ENCODE measurements at places on chromosomes 4 and X.
A peak's percentile ranks its signal among the peaks of the same experiment; 100 is the strongest.

DNA sequence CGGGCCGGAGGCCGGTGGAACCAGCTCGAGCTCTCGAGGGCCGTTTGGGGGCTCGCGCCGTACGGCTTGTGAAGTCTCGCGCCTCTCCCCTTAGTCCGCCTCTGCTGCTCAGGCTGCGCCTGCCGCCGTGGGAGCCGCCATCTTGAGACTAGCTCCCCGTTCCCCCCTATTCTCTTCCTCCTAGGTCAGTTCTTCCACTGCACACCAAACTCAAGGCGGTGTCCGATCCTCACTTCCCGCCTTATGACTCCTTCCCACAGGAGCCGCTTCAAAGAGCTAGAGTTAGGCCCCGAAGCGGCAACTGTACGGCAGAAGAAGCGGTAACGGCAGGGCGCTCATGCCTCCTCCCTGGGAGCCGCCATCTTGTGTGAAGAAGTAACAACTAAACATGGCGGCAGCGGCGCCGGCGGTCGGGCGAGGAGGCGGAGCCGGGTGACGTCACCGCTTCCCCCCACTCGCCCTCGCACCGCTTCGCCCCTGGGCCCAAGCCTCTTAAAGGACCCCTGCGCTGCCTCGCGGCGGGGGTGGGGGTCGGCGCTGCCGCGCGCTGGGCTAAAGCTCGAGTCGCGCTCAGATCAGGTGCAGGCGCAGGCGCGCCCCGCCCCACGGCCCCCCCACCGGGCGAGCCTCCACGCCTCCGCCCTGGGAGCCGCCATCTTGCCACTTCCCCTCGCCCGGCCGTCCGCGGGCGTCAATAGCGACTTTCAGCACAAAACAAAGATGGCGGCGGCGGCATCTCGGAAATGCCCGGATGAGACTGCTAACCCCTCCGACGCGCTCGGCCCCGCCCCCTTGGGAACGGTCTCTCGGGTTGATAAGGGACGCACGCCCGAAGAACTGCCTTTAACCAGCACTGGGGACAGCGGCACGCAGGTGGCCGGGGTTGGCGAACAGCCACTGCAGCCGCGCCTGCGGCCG, at the start of gene HCFC1:
Gene HCFC1, minus strand, starts transcription at position 369 of the 918 bp plus-strand sequence. CDS start 978 bp downstream, outside the sequence.
- DNase-seq = peak; percentile 98

DNA sequence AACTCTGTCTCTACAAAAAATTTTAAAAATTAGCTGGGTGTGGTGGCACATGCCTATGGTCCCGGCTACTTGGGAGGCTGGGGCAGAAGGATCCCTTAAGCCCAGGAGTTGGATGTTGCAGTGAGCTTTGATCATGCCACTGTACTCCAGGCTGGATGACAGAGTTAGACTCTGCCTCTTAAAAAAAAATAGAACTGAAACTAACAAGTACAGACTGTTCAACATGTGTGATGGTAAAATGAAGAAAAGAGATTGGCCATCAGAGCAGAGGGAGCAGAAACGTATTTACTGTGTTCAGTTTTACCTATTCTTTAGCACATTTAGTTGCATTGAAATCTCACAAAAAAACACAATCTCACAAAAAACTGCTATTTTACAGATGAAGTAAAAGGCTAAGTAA, 77.9 kb upstream of the NAP1L5 start:
- no peak for DNase-seq

DNA sequence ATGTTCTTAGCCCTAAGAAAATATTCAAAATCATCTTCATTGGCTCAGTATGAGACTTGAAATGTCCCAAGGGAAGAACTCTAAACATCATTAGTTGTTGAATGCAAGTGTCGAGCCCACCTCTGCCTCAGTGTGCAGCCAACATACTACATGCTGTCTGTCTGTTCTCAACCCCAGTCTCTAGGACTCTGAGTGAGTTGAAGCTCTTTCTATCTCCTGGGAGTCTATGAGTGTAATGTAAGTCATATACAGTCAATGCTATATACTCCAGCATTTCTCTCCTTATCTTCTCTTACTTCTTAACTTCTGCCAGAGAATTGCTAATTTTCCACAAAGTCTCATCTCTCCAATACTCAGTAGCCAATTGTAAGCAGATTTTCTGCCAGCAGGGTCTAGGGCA, 61.3 kb downstream of the SPATA18 start:
- no peak for DNase-seq

GRCh38 chrX:2934715-2935710, 5.9 kb upstream of the ARSD start:
- peak; percentile 76 for DNase-seq

- no peak for DNase-seq
Measured at GRCh38 chrX:39577206-39577984, 520.4 kb downstream of the BCOR start.

DNA sequence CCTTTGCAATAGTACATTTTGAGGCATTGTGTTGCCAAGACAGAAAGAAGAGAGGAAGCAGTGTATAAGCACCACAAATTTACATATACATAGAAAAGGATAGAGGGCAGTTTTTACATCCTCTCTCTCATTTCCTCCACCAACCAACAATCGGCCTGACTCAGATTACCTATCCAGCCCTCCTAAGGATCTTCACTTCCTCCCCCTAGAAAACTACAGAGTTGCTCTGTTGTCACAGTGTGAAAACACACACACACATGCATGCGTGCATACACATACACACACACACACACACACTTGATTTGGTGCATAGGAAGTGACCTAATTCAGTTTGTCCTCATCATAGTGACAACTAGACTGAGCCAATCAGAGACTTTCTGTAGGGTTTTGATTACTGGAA, 98.8 kb upstream of the SPRY1 start:
- no peak for DNase-seq

DNA sequence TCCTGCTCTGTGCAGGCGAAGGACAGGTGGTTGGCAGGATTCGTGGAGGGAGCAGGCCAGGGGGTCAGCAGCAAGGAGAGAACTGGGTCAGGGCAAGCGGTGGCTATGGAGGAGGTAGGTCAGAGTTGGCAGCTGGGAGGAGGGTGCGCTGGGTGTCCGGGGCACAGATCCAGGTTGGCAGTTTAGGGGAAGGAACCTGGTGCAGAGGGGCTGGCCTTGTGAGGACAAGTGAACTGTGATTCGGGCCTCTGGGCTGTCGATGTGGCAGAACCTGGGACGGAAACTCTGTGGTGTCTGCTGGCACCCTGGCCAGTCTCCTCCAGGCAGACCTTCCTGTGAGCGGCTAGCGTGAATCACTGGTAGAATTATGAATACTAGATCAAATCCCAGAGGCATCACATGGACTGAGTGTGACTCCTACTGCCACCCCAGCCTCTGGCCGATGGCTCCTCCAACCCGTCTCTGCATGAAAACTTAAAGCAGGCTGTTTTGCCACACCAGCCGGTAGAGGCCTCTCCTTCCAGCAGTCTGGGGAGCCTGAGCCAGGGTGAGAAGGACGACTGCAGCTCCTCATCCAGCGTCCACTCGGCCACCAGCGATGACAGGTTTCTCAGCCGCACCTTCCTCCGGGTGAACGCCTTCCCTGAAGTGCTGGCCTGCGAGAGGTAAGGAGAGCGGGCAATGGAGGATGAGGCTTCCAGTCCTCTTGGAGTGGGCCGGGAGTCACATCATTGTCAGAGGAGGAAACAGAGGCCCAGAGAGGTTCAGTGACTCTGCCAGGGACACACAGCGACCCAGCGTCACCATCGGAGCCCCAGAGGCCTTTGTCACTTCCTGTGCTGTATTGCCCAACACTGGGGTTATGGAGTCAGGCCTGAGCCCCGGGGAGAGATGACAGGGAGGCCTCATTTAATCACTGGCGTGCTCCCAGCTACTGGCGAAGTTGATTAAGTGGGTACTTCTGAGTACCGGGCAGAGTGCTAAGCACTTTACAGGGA, 20.3 kb downstream of the EVC start:
- no peak for DNase-seq

DNA sequence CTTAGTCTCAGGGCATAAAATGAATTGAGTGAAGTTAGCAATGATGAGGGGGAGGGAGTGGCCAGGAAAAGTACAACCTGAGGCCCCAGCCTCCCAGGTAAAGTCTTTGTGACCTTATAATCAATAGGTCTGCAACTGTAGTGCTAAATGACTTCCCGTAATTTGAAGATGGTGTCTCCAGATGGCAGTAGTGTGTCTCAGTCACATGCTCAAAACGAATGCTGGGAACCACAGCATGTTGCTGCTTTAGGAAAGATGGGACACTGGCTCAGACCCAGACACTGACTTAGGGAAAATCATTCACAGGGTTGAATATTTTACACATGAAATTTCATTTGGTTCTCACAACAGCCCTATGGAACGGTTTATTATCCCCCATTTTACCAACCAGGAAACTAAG, 10.3 kb downstream of the SRPX2 start:
- peak; percentile 14 for DNase-seq

DNA sequence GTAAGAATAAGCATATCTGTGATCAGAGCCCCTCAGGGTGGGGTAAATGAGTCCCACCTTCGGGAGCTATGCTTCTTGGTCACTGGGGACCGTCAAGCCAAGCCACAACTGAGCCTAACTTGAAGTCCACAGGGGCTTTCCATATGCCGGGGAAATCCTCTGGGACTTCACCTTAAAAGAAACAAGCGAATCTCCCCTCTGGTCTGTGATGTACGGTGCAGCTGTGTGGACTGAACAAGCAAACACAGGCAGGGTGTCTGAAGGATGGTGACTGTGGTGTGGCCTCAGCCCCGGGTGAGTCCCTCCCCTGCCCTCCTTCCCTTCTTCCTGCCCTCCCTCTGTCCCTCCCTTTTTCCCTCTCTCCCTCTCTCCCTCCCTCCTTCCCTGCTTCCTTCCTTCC, 29.7 kb upstream of the PPP2R2C start:
- DNase-seq = no peak

DNA sequence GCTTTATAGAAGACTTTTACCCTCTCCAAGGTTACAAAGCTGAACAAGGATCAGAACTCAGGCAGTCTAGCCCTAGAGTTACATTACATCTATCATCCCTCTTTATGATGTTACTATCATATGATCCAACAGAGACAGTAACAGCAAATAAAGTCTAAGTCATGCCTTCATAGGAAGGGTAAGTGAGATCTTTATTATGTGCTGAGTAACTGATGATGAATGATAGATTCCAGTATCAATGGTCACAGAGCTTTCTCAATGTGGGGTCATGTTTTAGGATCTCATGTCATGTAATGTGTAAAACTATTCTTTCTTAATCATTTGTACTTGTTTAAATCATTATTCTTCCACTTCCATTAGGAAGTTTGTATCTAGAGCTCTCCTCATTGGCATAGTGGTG, 22.8 kb downstream of the ELOVL6 start:
- no peak for DNase-seq

GRCh38 chr4:10354746-10355145, 102.5 kb downstream of the ZNF518B start:
- no peak for DNase-seq

DNA sequence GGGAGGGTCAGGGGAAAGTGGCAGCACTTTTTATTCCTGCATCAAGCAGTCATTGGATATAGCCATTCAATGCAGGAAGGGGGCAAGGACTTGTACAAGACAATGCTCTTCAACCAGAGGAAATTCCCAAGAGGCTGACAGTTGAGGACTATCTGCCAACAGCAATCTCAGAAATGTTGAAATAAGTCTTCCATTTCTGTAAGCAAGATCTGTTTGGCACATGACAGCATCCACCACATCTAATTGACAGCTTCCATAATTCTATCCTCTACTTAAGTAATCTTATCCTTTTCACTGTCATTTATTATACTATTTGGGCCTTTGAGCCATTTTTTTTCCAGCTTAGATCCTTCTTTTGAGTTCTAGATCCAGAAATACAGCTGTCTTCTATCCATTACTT, 110.7 kb downstream of the CFAP299 start:
- DNase-seq = no peak

DNA sequence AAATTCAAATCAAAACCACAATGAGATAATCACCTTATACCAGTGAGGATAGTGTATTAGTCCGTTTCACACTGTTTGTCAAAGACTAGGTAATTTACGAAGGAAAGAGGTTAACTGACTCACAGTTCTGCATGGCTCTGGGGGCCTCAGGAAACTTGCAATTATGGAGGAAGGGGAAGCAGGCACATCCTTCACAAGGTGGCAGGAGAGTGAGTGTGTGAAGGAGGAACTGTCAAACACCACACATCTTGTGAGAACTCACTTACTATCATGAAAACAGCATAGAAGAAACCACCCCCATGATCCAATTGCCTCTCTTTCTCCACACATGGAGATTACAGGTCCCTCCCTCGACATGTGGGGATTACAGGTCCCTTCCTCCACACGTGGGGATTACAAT, 54.7 kb upstream of the TRPC5 start:
- DNase-seq = peak; percentile 4

DNA sequence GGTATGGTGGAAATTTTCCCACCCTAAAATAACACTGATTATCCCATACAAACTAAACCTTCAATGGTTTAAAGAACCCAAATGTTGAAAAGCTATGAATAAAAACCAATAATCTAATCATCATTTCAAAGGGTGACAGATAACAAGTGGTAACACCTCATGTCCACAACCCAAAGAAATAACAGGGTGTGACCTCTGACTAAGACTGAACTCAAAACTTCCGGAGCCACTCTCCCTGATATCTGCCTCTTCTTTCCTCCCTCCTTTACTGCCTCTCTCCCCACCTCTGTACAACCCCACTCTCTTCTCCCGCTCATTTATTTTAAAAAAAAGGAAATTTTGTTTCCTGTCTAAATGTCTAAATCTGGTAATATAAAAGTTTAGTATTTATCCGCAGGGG, 11.5 kb downstream of the FBXW7 start:
- no peak for DNase-seq

DNA sequence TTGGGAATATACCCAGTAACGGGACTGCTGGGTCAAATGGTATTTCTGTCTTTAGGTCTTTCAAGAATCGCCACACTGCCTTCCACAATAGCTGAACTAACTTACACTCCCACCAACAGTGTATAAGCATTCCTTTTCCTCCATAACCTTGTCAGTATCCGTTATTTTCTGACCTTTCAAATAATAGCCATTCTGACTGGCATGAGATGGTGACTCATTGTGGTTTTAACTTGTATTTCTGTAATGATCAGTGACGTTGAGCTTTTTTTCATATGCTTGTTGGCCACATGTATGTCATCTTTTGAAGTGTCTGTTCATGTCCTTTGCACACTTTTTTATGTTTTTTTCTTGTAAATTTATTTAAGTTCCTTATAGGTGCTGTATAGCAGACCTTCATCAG, 81.2 kb downstream of the ADAM29 start:
- no peak for DNase-seq

DNA sequence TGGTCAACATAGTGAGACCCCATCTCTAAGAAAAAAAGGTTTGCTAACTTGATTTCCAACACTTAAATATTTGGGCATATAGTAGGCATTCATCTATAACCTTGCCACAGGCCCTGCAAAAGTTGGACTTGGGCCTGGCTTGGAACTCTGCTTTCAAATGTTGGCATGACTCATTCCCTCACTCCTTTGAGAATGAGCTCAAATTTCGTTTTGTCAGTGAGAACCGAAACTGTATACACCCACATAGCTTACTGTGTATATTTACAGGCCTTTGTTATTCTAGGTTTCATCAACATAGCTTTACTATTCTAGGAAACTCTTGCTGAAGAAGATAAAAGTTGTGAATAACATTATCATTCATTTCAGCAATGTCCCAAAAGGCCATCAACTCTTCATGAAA, 88.7 kb upstream of the ELOVL6 start:
- DNase-seq = no peak

Data from KBM-7 (cell line).